ENCODE measurements at places on chromosomes 16 and 17.

DNA sequence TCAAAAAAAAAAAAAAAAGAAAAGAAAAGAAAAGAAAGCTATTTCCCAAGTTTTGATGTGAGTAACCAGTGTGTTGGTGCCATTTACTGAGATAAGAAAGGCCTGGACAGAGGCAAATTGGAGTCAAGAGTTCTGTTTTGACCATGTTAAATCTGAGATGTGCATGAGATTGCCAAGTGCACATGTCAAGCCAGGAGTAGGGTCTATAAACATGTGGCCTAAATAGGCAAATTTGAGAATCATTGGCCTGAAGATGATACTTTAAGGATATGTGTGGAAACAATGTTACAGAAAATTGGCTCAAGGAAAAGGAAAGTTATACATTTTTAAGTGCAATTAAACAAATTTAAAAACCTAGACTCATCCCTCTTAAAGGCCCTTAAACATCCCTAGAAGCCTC lies 15.3 kb upstream of the SMG1 start:
- no peak for DNase-seq

DNA sequence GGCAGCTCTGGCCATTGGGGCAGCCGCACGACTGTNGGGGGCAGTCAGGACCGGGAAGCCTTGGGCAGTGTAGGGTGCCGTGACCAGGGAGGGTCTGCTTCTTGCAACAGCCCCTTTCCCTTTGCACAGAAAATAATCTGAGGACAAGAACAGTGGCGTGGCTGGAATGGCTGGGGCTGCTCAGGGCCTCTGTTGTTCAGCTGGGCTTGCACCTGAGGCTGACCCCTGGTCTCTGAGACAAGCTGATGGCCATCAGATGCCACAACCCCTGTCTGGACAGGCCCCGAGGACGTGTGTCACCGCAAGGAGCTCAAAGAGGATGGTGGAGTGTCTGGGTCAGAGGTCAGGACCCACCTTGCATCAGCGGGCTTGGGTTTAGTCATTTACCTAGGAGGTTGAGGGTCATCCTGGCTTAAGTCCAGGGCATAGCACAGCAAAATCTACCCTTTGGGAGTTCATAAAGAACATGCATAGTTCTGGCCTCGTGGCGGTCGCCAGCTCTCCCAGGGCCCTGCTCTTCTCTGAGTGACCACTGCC lies 46.9 kb downstream of the METRNL start:
- DNase-seq = no peak

- DNase-seq = no peak
These were observed 78.0 kb downstream of the MYO1D start for GRCh38 chr17:32798938-32799337.

DNA sequence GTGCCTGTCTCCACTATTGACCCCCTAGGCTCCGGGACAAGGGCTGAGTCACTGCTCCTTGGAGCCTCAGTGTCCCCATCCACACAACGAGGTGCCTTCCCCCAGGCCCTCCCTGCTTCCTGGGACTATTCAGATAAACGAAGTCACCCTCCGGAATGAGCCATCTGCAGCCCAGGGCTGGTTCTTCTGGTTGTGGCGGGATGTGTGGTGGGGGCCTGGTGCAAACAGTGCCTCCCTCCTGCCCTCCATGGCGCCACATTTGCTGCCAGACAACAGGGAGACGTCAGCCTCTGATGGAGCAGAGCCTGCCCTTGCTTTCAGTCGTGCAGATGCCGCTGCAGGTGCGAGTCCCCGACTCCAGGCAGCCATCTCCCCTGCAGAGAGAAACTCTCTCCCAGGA lies 5.1 kb upstream of the KRT16 start:
- no peak for DNase-seq

- DNase-seq = no peak
These were observed 436 bp downstream of the SPAG5 start for GRCh38 chr17:28598389-28598788.

GRCh38 chr16:81283044-81283443 lies 31.7 kb upstream of the GAN start:
- no peak for DNase-seq

- no peak for DNase-seq
These were observed 121.3 kb upstream of the CACNG5 start for GRCh38 chr17:66713533-66714042.

GRCh38 chr17:77036841-77037381 lies 103.9 kb upstream of the SEC14L1 start:
- peak; percentile 59 for DNase-seq

DNA sequence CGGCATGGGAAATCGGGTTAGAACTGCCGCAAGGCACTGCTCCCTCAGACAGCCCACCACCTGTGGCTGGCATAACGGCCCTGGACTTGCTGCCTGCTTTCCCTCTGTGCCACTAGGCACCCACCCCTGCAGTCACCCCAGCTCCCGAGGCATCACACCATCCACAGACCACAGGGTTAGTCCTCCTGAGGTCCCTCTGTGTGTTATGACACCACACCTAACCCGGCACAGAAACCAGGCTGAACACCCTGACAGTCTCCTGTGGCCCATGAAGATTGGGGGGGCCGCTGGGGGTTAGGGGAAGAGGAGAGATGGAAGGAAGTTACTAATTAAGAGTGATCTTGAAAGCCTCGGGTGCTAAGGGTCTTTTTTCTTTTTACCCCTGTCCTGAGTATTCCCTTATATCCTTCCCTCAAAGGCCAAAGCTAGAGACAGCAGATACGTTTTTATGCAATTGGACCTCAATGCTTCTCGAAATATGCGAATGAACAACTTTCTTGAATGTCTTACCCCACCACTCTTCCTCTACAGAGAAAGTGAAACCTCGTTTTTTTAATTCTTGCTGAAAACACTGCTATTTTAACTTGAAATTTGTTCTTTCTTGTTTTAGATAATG lies 7.0 kb downstream of the CYTH1 start:
- no peak for DNase-seq

DNA sequence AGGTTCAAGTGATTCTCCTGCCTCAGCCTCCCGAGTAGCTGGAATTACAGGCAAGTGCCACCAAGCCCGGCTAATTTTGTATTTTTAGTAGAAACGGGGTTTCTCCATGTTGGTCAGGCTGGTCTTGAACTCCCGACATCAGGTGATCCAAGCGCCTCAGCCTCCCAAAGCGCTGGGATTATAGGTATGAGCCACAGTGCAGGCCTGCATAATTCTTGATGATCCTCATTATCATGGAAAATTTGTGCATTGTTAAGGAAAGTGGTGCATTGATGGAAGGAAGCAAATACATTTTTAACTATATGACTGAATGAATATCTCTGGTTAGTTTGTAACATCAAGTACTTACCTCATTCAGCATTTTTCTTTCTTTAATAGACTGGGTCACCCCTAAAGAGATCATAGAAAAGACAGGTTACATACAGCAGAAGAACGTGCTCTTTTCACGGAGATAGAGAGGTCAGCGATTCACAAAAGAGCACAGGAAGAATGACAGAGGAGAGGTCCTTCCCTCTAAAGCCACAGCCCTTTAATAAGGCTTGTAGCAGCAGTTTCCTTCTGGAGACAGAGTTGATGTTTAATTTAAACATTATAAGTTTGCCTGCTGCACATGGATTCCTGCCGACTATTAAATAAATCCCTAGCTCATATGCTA lies 38.1 kb downstream of the RND2 start:
- no peak for DNase-seq

GRCh38 chr17:46782250-46782953 lies 36.1 kb downstream of the WNT3 start:
- peak; percentile 25 for DNase-seq

- DNase-seq = no peak
These were observed 10.8 kb downstream of the SMTNL2 start for GRCh38 chr17:4594931-4595684.

DNA sequence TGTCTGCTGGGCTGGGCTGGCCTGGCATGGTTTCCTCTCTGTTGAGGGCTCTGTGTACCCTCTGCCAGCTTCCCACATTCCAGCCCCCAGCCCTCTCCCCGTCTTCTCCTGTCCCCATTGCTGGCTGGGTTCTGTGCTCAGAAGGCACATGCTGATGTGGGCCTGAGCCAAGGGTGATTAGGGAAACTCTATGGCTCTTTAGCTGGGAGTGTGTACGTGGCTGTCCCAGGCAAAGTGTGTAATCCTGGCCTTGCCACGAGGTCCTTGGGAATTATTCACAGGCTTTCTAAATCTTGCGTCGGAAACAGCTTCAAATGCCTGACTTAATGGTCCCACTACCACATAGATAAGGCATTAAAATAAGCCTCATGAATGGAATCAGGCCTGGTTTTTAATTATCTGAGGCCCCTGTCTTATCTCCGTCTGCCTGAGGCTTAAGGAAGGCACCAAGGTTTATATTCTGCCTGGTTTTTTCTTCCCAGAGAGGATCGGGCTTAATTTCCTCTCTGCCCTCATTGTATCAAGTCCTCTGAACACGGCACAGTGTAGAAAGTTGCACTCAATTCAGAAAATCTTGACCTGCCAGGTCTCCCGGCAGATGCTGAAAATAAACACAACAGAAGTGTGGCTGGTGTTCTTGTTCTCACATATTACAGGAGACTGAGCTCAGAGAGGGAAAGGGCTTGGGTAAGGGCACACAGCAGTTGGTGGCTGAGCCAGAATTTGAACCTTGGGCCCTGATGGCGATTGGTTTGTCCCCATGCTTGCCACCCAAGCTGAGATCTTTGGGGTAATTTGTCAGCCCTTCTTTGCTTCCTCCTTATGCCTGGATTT lies 52.9 kb upstream of the LGALS9 start:
- no peak for DNase-seq

GRCh38 chr16:86685076-86685475 lies 106.7 kb downstream of the FOXL1 start:
- DNase-seq = no peak

DNA sequence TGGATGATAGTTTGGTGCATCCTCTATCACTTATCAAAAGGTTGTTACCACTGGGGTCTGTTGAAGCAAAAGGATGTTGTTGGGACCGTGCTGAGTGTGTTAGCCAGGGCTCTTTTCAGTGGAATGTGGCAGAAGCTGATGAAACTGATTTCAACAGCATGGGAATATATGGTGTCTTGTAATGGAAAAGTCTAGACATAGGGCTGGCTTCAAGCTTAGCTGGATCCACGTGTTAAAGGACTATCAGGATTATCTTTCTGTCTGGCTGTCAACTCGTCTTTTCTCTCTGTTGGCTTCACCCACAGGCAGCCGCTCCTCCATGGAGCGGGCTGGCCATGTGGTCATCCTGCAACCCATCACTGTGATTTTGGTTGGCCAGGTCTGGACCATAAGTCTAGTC lies 8.7 kb downstream of the SNX29 start:
- DNase-seq = no peak

GRCh38 chr17:35586569-35587073 lies 501 bp upstream of the AP2B1 start:
- no peak for DNase-seq

- peak; percentile 4 for DNase-seq
These were observed 1793.0 kb downstream of the TP53TG3F start for GRCh38 chr16:35252356-35252936.

GRCh38 chr17:44623070-44623725 lies 33.1 kb upstream of the MEIOC start:
- peak; percentile 21 for DNase-seq

- no peak for DNase-seq
These were observed 5.5 kb downstream of the JMJD6 start for GRCh38 chr17:76720941-76721340.

DNA sequence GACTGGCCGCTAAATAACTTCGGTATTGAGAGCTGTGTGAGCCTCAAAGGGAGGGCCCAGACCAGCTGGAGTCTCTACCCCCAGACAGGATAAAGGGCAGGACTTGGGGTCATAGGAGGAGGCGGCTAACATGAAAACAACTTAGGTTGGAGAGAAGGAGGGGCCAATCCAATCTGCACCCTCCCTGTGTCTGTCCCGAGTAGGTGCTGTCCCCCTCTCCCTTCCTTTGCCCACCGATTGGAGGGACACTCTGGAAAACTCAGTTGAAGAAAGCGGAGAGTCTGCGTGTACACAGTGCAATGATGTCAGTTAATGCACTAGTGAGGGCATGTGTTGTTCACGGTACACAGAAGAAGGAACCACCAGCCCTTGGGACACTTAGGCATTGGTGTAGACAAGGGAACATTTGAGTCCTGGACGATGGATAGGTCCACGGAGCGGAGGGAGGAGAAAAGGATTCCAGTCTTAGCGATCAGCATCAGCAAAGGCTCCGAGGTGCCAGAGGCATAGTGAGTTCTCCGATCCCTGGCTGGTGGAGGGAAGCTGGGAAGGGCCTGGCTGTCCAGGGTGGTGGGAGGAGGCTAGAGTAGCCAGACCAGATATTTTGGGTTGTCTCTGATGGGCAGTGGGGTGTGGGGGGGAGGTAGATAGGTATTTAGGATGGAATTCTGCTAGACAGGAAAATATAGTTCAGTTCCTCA lies 761 bp downstream of the NOL3 start:
- DNase-seq = peak; percentile 43

GRCh38 chr16:21162661-21163151 lies 4.2 kb downstream of the LDAF1 start:
- DNase-seq = no peak

GRCh38 chr16:4529085-4530060 lies 9.2 kb downstream of the CDIP1 start:
- DNase-seq = no peak

DNA sequence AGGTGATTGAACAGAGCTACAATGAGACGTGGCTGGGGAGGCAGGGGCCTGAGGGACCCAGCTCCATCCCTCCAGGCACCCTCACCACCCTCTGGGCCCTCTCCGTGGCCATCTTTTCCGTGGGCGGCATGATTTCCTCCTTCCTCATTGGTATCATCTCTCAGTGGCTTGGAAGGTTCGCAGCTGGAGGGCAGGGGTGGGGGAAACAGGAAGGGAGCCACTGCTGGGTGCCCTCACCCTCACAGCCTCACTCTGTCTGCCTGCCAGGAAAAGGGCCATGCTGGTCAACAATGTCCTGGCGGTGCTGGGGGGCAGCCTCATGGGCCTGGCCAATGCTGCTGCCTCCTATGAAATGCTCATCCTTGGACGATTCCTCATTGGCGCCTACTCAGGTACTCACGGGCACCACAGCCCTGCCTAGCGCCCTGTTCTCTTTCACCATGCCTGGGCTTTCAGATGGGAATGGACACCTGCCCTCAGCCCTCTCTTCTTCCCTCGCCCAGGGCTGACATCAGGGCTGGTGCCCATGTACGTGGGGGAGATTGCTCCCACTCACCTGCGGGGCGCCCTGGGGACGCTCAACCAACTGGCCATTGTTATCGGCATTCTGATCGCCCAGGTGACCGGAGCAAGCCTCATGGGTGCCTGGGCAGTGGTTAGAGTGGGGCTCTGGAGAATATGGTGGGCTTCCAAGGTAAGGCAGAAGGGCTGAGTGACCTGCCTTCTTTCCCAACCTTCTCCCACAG lies 2.1 kb downstream of the SLC2A4 start:
- DNase-seq = no peak

- DNase-seq = no peak
These were observed 2.2 kb upstream of the ATXN1L start for GRCh38 chr16:71843572-71843971.

All from RPMI7951 (cell line).